ENCODE measurements at places on chromosomes 11 and 22.

DNA sequence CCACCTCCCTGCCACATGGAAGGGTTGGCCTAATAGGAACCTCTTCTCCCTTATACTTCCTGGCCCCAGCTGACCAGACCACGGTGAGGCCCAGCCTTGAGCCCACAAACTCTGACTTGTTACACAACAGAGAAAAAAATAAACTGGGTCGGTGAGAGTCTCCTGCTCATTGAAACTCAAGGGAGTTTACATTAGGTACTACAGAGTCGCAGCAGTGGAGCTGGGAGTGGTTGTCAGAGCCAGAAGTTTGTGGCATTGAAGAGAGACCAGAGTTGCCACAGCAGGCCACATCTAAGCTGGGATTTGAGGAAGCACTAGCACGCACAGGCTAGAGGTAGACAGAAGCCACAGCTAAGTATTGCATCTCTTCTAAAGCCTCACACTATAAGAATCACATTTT lies 296.2 kb downstream of the DDX10 start:
- DNase-seq = no peak

GRCh38 chr11:133906746-133907145 lies 50.0 kb downstream of the IGSF9B start:
- no peak for DNase-seq

DNA sequence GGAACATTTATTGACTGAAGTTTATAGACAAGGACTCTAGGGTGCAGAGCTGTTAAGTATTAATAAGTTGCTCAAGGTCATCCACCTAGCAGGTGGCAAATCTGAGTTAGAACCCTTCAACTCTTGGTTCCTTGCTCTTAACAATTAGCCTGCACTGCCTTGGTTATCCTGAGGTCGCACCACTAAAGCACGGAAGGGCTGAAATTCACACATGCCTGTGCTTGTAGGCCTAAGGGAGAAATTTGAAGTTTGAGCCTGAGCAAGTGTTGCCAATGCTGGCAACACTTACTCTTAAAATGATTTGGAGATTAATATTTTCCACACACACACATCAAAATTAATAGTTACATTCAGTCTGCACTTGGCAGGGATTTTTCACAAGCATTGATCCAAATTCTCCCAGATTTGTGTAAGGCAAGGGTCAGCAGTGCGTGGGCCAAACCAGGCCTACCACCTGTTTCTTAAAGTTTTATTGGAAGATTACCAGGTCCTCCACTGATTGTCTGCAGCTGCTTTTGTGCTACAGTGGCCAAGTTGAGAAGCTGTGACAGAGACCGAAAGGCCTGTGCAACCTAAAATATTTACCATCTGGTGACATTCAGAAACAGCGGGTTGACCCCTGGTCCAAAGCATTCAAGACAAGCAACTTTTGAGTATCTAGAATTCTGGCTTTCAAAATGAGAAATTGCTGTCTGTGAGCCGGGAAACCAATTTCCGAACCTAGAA lies 16.3 kb downstream of the APOL5 start:
- no peak for DNase-seq

DNA sequence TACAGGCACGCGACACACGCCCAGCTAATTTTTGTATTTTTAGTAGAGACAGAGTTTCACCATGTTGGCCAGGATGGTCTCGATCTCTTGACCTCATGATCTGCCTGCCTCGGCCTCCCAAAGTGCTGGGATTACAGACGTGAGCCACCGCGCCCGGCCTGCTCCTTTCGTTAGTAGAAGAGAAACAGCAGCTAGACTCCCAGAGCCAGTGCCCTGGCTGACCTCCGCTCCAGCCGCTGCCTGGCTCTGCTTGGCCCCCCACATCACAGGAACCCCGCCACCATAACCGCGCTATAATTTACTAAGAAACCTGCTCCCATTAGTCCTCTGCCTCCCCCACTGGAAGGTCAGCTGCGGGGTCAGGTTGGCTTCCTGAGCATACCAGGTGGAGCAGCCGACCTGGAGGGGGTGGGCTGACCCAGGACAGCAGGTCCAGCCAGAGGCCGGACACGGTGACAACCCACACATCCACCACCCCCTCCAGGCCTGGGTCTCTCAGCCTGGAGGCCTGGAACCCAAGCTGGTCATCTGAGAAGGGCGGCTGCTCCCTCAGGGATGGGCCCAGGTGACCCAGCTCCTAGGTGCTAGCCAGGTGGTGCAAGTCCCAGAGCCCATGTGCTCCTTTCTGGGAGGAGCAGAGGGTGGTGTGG lies 7.5 kb upstream of the POLDIP3 start:
- DNase-seq = no peak

- DNase-seq = no peak
Observed at GRCh38 chr22:49573109-49573765, 254.4 kb downstream of the BRD1 start.
